ENCODE measurements at places on chromosomes 5 and 9.

DNA sequence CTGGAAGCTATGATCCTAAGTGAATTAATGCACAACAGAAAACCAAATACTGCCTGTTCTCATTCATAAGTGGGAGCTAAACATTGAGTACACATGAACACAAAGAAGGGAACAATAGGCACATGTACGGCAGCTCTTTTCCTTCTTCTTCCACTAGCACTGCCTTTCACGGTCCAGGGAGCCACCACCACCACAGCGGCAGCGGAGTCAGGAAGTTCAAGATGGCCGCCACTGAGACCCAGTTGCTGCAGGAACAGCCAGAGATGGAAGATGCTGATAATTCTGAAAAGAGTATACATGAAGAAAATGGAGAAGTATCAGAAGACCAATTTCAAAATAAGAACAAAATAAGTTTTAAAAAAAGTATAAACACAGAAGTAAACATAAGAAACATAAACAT lies 39.5 kb upstream of the TNFSF15 start:
- DNase-seq: no peak

DNA sequence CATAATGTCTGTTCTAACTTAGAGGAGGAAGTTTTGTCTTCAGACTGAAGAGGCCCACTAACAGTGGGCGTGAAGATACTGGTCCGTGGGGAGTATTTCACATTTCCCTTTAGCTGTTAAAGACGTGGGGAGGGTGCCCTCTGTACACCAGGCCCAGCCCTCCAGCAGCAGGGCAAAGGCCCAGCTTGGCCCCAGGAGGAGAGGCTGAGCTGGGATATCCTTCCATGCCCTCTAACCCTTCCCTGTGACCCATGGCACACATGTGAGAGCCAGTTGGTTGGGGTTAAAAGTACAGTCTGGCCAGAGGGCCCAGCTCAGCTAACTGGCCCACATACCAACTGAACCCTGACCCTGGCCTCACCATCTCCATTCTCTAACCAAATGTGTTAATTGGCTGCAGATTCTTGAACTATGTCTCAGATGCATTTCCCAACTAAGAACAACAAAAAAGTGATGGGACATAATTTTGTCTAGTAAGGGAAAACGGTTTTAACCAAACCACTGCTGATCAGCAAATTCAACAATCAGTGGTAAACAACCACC lies 74.4 kb downstream of the LHFPL2 start:
- no peak for DNase-seq

DNA sequence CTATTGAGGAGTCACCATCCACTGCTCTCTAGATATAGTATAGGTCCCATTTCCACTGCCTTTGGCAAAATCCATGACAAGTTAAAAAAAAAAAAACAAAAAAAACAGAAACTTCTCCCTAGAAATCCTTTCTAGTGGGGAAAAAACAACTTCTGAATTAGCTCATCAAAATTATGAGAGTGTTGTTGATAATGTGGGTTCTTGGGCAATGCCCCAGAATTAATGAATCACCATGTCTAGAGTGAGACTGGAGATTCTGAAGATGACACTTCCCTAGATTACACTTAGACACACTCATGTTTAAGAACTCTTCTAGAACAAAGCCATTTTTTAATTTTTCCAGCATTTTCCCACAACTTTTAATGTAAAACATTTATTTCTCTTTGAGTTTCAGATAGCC lies 728.0 kb upstream of the C9orf72 start:
- no peak for DNase-seq

DNA sequence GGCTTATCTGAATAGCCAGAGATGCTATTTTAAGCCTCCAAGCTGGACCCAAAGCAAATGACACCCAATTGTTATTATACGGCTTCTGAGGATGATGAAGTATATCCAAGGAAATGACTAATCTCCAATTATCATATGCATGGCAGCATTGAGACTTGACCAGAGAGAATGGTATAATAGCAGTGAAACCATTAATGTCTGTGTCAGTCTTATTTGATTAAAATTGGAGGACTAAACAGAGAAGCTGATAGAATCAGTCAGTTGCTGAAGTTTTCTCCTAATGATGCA lies 200.5 kb downstream of the EFNA5 start:
- DNase-seq: no peak

DNA sequence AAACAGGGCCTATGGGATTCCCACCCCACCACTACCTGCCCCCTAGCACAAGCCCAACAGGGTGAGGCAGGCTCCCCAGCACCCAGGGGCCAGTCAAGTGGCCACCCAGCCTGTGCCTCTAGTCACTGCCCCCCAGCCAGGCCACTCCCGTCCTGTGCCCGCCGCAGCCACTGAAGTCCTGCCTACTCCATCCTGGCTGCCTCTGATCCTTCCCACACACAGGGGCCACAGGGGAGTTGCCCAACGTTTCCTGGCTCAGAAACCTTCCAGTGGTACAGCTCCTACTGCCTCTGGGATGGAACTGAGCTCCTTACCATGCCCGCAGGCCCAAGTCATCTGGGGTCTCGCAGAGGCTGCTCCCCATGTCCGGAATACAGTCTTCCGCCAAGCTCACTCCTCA lies 70.2 kb upstream of the STXBP1 start:
- no peak for DNase-seq

GRCh38 chr5:103120607-103121200 lies 603 bp downstream of the PPIP5K2 start:
- DNase-seq: no peak

- DNase-seq: no peak
These were observed 983.0 kb upstream of the PTPRD start for GRCh38 chr9:11595756-11596155.

GRCh38 chr9:94847486-94847885 lies 121.0 kb downstream of the AOPEP start:
- DNase-seq: no peak

DNA sequence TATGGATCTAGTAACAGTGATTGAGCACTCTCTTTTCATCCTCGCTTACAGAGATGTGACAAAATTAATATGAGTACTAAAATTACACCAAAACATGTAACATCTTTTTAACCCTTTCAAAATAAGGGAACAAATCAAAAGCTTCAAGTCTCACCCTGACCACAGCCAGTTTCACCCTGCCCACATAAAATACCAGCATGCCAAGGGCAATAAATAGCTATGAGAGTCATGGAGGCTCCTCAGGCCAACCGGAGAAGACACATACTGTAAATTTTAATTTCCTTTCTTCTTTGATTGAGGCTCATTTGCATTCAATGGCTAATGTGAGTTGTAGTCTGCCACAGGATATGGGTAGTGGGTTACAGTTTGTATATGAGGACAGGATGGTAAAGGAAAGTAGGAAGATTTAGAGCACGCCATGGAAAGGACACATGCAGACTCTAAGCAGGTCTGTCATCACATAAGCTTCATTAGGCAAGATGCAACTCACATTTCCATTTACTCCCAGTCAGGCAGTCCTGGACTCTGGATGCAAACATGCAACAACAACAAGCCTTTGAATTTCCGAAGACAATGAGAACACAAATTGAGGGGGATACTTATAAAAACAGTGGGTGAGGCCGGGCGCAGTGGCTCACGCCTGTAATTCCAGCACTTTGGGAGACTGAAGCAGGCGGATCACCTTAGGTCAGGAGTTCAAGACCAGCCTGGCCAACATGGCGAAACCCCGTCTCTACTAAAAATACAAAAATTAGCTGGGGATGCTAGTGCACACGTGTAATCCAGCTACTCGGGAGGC lies 11.3 kb downstream of the IL4 start:
- no peak for DNase-seq

- DNase-seq: no peak
These were observed 248.6 kb downstream of the RFX3 start for GRCh38 chr9:3277200-3277599.

DNA sequence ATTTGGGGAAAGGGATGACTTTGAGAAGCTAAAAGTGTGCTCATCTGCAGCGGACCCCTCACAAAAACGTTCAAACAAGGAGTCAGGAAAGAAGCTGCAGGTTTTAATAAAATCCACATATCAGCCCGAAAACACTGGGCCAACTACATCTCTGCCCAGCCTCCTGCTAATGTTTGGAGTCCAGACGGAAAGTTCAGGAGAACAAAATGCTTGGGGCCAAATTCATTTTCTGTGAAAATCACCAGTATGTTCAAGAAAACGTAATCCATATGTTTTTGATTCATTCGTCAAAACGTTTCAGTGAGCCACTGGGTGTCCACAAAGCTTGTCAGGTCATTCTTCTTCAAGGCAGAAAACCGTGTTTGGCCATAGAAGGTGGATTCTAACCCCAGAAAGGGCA lies 87.5 kb upstream of the GAS1 start:
- DNase-seq: no peak

DNA sequence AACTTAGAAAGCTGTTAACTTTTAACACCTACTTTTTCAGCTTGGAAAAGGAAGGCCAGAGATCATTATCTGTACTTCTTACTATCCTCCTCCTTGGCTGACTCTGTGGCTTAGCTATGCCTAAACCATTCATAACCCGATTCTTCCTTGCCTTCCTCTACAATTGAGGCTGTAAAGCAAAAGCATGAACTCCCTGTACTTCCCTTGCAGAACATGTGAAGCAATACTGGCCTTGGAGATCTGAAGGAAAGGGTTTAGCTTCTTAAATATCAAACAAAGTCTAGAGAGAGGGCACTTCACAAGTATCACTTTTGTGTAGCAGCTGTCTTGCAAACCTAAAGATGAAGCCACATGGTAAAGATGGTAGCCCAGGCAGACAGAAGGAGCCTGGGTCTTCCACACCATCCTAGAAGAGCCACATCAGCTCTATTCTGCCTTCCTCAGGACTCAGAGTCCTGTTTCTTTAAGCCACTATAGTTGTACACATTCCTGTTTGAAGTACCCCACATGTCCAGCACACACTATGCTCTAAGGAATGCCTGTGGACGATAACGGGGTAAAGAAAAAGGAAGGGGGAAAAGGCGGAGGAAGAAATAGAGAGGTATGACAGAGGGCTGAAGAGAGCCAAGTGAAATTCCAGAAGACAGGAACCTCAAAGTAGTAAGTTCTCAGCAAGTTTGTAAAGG lies 169.2 kb downstream of the SLIT3 start:
- DNase-seq: no peak

- DNase-seq: no peak
These were observed 63.6 kb upstream of the BOD1 start for GRCh38 chr5:173679909-173680630.

- no peak for DNase-seq
These were observed 45.2 kb downstream of the PAX5 start for GRCh38 chr9:36988848-36989247.

DNA sequence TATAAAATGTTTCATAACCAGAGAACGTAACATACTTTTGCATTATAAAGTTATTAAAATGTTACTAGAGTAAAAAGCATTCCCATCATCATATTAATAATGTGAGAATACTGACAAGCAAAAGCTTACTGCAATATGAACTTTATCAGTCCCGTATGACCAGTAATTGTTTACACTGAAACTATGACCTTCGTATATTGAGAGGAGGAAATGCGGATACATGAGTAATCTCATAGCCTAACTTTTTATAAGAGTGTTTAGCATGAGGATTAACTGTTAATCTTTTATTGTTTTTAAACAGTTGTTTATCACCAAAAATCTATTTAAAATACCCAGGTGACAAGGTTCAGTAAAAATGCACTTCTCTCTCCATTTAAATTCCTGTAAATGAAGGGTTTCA lies 272.4 kb downstream of the SLF1 start:
- DNase-seq: no peak

DNA sequence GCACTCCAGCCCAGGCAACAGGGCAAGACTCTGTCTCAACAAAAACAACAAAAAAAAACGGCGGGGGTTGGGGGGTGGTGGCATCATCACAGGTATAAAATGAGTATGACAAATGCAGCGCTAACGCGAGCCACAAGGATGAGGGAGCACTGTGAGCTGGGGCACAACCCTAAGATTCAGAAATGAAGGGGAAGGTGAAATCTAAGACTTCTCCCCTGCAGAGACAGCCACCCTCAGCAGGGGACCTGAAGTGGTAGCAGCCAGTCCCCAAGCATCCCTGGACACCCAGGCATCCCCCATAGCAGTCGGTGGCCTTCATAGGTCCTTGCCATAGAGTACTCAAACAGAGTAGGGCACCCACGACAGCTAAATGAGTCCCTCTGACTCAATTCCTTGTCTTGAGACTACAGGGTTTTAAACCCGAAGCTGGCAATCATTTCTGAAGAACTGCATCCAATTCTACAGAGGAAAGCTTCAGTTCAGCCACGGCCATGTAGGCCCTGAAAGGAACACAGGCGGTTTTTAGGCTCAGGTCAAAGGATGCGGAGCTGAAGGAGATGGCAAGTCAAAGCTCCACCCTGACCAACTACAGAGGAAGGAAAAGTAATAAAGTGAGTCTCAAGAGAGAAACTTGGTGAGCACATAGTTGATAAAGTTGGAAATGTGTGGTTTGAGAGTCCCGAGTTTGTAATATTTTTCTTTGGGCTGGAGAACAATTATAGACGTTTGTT lies 50.3 kb downstream of the MYO10 start:
- DNase-seq: no peak

GRCh38 chr9:72579190-72579589 lies 57.8 kb downstream of the TMC1 start:
- DNase-seq: peak; percentile 33

DNA sequence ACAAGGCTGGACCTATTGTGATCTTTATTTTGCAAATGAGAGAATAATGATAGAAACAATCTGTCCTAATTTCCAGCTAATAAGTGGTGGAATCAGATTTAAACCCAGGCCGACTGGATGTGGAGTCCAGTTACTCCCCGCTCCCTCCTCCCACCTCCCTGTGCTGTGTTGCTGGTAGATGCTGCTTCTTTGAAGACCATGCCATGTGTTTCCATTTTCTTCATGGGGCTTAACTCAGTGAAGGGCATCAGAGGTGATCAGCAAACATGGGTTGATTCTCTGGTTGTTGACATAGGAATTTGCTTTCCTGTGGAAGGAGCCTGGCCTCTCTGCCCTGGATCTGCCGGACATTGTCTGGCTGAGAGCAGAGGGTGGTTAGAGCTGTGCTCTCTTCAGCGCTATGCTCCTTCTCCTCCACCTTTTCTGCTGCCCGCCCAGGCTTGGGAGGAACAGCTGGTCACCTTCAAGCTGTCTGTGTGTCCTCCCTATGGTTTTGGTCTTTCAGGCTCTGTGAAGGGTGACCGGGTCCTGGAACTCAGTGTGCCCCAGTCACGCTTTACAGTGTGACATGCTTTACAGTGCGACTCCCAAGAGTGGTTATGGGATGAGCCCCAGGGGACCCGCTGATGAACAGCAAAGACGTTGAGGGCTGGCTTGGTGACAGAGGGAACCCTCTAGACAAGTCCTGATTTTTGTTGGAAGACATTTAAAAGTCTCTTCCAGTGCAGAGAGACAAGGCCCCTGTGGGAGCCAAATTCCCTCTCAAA lies 68.4 kb upstream of the RPS23 start:
- peak; percentile 14 for DNase-seq
